ENCODE measurements at places on chromosomes 11 and 22.

DNA sequence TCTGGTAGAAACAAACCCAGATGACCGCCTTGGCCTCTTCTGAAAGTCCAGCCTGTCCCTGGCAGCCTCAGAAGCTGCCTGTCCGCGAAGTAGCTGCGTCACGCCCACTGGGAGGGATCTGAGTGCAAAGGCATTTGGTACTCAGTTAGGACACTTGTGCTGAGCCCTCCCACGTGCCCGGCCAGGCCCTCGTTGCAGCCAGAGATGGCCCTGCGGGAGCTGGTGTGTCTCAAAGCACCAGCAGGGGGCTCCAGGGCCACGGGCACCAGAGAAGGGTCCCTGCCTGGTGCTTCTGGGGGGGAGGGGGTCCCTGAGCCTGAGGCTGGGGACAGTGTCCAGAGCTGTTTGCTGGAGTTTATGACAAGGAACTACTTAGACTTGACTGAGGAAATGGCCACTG is 5.8 kb downstream of the SELENOO start:
- DNase-seq = no peak

GRCh38 chr11:19660076-19660475 is 52.6 kb upstream of the NAV2 start:
- DNase-seq = no peak

- no peak for DNase-seq
Observed at GRCh38 chr22:44201665-44202064, 20.9 kb downstream of the PARVG start.

- DNase-seq = no peak
Observed at GRCh38 chr22:45323695-45324094, 14.0 kb downstream of the FAM118A start.

- no peak for DNase-seq
Observed at GRCh38 chr11:70142221-70142875, 60.7 kb upstream of the FADD start.

Data from effector memory CD8-positive, alpha-beta T cell (primary cell).